ENCODE measurements at places on chromosomes 5 and 9.

DNA sequence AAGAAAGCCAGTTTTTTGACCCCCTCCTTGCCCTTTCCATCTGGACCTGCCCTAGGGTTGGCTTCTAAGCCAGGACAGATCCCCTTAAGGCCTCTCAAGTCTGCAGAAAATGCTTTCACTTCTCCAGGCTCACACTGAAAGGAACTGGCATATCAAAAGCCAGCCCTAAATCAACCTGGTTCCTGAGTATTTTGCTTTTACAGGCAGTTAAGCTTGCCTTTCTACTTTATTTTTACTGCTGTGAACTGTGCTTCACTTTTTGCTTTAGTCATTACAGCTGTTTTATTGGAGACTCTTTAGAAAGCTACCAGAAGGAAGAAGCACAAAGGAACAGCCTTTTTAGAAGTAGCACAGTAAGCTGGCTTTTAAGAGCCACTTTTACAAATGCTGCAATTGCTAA, 5.0 kb downstream of the TARS1 start:
- DNase-seq, result no peak

- DNase-seq, result no peak
These were observed 291.1 kb downstream of the DMAC1 start for GRCh38 chr9:7508516-7508915.

- DNase-seq, result no peak
These were observed 162.5 kb downstream of the SPOCK1 start for GRCh38 chr5:137336565-137337120.

GRCh38 chr9:84271921-84272556, 68.5 kb downstream of the SLC28A3 start:
- no peak for DNase-seq

- peak; percentile 12 for DNase-seq
These were observed 87.2 kb downstream of the KCNIP1 start for GRCh38 chr5:170591054-170591453.

- DNase-seq, result no peak
These were observed 34.4 kb downstream of the FAM240B start for GRCh38 chr9:38685535-38685934.

DNA sequence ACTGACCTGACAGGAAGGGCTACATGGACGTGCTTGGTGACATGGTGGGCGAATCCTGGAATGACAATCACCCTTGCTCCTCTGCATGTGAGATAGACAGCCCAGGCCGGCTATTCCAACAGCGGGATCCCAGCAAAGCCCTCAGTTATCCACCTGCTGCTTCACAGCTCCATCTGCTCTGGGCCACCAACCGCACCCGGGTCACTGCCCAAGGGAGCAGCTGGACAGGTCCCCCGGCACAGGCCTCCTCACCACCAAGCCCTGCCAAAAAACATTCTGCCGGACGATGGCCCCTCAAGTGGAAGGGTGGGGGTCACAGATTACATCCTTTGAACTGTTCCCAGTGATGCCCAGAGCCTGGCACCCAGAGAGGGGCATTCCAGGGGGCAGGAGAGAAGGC, 39.6 kb downstream of the STK10 start:
- no peak for DNase-seq

DNA sequence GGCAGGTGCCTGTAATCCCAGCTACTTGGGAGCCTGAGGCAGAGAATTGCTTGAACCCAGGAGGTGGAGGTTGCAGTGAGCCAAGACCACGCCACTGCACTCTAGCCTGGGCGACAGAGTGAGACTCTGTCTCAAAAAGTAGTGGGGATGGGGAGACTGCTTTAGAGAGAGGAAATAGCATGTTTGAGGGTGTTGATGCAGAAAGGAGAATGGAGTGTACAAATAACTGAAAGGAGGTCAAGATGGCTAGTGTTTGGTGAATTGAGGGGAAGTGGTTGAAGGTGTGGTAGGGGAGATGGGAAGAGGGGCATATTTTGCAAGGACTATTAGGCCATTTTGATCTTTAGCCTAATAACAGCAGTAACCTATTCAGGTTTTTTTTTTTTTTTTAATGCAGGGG, 18.2 kb downstream of the TENT2 start:
- no peak for DNase-seq

DNA sequence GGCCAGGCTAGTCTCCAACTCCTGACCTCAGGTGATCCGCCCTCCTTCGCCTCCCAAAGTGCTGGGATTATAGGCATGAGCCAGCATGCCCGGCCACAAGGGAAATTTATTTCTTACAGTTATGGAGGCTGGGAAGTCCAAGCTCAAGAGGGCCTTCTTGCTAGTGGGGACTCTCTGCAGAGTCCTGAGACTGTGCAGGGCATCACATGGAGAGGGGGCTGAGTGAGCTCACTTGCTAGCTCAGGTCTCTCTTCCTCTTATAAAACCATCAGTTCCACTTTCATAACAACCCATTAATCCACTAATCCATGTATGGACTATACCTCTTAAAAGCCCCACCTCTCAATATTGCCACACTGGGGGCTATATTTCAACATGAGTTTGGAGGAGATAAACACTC, 5.1 kb upstream of the SPIN1 start:
- DNase-seq, result no peak

DNA sequence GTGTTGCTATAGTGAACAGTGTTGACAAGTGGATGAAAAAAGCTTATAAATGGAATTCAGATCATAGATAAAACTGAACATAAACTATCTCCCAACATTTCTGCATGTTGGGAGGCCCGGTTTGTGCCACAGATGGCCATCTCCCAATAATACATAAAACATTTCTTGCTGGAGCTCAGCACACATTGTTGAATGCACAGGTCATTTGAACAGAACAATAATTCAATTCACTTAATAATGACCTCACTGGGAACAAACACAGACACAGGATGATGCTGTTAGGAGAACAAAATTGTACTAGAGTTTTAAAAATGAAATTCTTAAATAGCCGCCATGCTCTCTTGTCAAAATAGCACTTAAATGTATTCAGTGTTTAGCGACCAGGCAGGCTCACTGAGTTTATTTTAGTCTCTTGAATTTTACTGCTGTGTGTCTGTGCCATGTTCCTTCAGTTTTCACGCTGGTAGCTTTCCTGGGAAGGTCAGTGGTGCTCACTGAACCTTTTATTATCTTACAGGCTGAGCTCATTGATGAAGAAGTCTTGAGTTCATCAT, 85.0 kb upstream of the SSBP2 start:
- DNase-seq, result no peak

DNA sequence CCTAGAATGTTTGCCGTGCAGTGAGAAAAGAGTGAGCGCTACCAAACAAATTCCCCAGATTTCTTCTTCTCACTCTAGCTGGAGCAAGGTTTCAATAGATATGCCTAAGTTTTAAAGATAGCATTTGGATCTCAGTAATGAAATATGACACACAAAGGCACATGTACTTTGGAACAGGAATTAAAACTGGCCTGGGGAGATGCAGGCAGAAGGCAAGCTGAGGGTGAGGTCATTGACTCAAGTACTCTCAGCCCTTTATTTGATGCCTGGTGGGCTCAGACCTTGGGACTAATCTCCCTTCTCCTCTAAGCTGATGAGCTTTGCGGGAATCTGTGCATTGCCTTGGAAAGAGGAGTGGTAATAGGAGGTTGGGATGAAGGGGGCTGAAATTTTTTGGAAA, 323.3 kb upstream of the SLC30A5 start:
- no peak for DNase-seq

DNA sequence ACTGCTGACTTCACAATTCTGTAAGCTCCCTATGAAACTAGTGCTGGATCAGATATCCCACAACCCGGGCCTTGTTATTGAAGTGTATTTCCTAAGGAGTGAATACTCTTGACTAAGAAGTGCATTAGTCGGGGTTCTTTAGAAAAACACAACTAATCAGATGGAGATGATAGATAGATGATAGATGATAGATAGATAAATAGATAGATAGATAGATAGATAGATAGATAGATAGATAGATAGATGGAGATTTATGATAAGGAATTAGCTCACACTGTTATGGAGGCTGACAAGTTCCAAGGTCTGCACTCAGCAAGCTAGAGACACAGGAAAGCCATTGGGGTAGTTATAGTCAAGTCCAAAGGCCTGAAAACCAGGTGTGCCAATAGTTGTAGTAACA, 214.6 kb upstream of the COX7C start:
- DNase-seq, result no peak

DNA sequence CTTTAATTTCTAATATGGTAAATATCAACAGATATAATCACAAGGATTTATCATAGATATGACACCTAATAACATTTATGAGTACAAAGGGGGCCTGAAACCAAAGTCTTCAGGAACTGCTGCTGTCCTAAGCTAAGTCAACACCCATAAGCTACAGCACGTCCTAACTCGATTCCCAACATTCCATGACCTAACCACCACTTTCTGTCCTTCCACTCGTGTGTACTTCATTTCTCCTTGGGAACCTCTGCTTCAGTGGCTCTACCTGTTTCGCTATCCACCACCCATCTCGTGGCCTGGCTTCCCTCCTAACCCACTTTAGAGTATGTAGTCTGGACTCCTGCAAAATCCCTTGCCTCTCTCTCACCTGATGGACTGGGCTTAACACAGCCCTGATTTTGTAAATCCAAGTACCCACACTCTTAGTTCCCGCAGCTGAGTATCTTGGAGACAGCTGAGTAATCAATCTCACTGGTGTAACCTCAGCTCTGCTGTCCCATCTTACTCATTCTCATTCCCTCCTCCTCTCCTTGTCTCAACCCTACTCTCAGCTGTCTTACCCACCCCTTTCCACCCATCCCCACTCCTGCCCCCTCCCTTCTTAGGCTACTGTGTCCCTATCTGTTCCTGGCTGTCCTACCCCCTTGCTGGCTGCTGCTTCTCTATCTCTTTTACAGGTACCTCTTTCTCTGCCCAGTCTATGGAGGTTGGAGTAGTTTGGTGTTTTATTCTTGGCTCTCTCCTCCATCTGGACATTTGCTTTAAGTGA, 101.8 kb downstream of the MAST4 start:
- no peak for DNase-seq

- no peak for DNase-seq
These were observed 20.2 kb downstream of the NIPSNAP3B start for GRCh38 chr9:104784098-104784497.

- no peak for DNase-seq
These were observed 30.7 kb upstream of the TNPO1 start for GRCh38 chr5:72785801-72786200.

DNA sequence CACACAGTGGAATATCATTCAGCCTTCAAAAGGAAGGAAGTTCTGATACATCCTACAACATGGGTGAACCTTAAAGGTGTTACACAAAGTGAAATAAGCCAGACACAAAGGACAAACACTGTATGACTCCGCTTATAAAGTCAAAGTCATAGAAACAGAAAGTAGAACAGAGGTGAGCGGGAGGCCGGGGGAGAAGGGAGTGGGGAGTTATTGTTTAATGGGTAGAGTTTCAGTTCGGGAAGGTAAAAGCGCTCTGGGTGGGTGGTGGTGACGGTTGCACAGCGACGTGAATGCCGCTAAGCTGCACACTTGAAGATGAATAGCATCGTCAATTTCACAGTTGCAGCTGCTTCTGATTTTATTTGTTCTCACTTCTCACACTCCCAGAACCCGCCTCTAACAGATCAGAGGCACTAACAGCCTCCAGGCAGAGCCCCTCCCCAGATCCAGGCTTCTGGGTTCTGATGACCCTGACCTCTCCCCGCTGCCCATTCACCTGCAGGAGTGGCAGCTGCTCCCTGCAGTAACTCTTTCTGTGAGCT, 34.1 kb downstream of the BNIP1 start:
- DNase-seq, result no peak

DNA sequence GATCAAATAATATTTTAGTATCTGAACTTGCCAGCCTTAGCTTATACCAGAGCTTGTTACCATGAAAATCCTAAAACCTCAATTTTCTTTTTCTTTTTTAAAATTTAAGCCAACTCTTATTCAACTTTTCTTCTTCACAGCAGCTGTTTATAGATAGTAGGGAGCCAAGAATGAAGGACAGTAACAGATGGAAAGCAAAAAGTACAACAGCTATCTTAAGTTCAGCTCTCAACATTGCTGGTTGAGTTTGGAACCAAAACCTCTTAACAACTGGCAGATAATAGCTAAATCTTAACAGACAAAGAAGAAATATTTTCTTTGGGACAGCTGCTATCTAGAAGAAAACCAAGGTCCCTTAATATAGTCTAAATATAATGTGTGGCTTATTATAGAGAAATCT, 74.7 kb downstream of the PJA2 start:
- no peak for DNase-seq

GRCh38 chr5:135089912-135090311, 55.9 kb upstream of the PITX1 start:
- no peak for DNase-seq

DNA sequence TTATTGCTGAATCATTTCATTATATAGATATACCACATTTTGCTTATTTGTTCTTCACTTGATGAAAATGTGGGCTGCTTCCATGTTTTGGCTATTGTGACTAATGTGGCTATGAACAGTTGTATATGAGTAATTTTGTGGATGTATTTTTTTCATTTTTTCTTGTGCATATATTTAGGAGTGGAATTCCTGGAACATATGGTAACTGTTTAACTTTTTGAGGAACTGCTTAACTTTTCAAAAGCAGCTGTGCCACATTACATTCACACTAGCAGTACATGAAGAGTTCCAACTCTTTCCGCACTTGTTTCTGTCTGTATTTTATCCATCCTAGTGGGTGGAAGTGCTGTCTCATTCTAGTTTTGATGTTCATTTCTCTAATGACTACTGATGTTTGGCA, 67.8 kb downstream of the JAK2 start:
- DNase-seq, result no peak

- no peak for DNase-seq
These were observed 55.2 kb downstream of the SLC28A3 start for GRCh38 chr9:84285381-84285780.

GRCh38 chr5:45094876-45095440, 286.2 kb downstream of the MRPS30 start:
- no peak for DNase-seq

DNA sequence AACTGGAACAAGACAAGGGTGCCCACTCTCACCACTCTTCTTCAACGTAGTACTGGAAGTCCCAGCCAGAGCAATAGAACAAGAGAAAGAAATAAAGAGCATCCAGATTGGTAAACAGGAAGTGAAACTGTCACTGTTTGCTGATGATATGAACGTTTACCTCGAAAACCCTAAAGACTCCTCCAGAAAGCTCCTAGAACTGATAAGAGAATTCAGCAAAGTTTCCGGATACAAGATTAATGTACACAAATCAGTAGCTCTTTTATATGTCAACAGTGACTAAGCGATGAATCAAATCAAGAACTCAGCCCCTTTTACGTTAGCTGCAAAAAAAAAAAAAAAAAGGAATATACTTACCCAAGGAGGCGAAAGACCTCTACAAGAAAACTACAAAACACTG, 306.6 kb downstream of the PLK2 start:
- no peak for DNase-seq

DNA sequence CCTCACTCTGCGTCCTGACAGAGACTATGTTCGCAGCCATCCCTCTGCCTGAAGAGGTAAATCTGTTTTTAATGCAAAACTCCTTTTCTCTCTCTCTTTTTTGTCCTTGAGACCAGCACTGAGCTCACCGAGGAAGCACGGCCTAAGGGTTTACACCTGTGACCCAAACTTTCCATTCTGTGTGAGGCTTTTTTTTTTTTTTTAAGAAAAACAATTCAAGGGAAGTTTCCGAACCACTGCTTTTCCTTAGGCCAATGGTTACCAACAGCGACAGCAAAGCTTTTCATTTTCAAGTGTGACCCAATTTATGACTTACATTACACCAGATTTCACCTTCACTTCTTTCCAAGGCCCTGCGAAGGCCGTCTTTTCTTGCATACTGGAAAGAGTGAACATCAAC, 205.9 kb downstream of the EFNA5 start:
- DNase-seq, result peak; percentile 50

- DNase-seq, result no peak
These were observed 846 bp upstream of the TRAF1 start for GRCh38 chr9:120927269-120928014.

Measured in lung microvascular endothelial cell (primary cell).